ENCODE measurements at places on chromosomes 5 and 9. TPM values are rescaled to one million over a fixed set of nuclear protein-coding genes. Genes with fewer than 3 reads are reported as not detected.
A peak's percentile ranks its signal among the peaks of the same experiment; 100 is the strongest.

- peaks cover 28% of the 10 kb centered on the region for H3K4me1 ChIP-seq
- DNase-seq: no peak
- no peaks in the 10 kb centered on the region for H3K27me3 ChIP-seq
- H3K36me3 ChIP-seq: peaks cover 55% of the 10 kb centered on the region
- H3K4me3 ChIP-seq: no peak overlapping the region
Measured at GRCh38 chr9:129850821-129851550, 15.7 kb downstream of the USP20 start.

GRCh38 chr5:172868924-172869591 is 35.0 kb downstream of the ERGIC1 start:
- peaks cover 13% of the 10 kb centered on the region for H3K4me1 ChIP-seq
- DNase-seq: no peak
- no peaks in the 10 kb centered on the region for H3K27me3 ChIP-seq

DNA sequence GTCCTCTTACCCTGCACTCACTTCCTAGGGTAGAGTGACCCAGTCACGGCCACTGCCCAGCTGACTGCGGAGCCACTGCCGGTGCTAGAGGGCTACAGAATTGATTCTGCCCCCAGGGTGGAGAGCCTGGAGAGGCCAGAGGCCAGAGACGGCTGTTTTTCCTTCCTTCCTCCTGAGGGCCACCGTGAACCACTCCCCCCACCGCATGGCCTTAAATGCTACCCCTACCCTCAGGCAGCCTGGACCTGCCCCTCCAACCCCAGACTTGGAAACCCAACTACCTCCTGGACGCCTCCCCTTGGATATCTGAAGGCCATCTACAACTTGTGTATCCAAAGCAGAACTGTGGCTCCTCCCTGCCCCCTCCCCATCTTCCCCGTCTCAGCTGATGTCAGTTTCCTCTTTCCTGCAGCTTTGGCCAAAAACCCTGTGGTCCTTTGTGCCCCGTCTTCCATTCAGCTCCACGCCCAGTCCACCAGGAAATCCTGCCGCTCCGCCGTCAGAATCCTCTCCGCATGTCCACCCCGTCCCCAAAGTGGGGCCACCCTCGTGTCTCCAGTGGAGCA is 16.3 kb downstream of the SH2D3C start:
- H3K4me3 ChIP-seq: no peak overlapping the region
- no peaks in the 10 kb centered on the region for H3K27me3 ChIP-seq
- DNase-seq: no peak
- H3K36me3 ChIP-seq: peaks cover 57% of the 10 kb centered on the region
- H3K4me1 ChIP-seq: peaks cover 28% of the 10 kb centered on the region

DNA sequence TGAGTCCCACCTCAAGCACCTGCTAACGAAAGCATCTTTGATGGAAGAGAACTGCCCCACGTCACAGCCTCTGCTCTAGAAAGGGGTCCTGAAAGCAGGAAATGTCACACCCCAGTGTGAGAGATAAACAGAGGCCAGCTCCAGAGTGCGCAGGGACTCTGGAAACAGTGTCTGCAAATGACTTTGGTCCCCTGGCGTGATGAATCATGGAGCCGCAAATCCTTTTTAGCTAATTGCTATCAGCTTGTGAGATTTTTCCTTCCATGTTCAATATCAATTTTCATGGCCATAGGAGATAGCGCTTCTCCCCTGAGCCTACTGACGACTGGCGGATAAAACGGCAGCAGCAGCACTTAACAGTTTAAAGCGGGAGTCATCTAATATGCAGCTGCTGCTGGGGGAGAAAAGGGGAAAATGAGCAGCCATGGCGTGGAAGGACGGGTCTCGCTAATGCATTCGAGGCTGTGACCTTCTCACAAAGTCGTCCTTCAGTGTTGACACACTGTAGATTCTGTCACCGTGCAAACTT is 209.6 kb upstream of the IRX1 start:
- no peaks in the 10 kb centered on the region for H3K27me3 ChIP-seq
- H3K4me1 ChIP-seq: no peaks in the 10 kb centered on the region
- DNase-seq: no peak

- H3K4me1 ChIP-seq: peaks cover 16% of the 10 kb centered on the region
- no peaks in the 10 kb centered on the region for H3K36me3 ChIP-seq
- DNase-seq: no peak
- H3K27me3 ChIP-seq: peaks cover 16% of the 10 kb centered on the region
Measured at GRCh38 chr5:32506201-32506661, 61.7 kb upstream of the ZFR start.

- H3K36me3 ChIP-seq: no peaks in the 10 kb centered on the region
- H3K27me3 ChIP-seq: peaks cover 20% of the 10 kb centered on the region
- no peak overlapping the region for H3K27ac ChIP-seq
- H3K4me3 ChIP-seq: no peak overlapping the region
Measured at GRCh38 chr5:168269937-168270330, 21.5 kb upstream of the WWC1 start.

GRCh38 chr9:3672399-3672798 is 146.6 kb upstream of the RFX3 start:
- peaks cover 6% of the 10 kb centered on the region for H3K4me1 ChIP-seq
- H3K4me3 ChIP-seq: no peak overlapping the region
- no peak for DNase-seq
- no peak overlapping the region for H3K27ac ChIP-seq
- H3K36me3 ChIP-seq: peaks cover 9% of the 10 kb centered on the region

DNA sequence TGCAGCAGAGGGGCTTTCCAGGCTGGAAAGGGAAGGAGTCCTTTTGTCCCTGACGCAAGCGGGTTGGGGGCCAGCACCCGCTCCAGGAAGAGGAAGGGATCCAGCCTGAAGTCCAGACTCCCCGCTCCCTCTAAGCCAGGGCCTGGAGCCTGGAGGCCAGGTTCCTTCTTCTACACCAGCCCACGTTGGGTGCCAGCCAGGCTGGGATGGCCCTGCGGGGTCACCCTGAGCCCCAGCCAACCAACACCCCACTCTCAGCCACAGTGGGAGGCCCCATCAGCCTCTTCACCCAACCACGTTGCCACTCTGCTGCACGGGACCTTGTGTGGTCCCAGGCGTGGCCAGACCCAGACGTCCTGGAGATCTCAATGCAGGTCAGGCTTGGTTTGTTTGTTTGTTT is 970 bp upstream of the FUT7 start:
- DNase-seq: no peak
- no peaks in the 10 kb centered on the region for H3K27me3 ChIP-seq
- H3K4me3 ChIP-seq: no peak overlapping the region
- H3K36me3 ChIP-seq: no peaks in the 10 kb centered on the region
- peaks cover 36% of the 10 kb centered on the region for H3K4me1 ChIP-seq

GRCh38 chr5:40378396-40379177 is 301.1 kb upstream of the PTGER4 start:
- peaks cover 42% of the 10 kb centered on the region for H3K36me3 ChIP-seq
- H3K4me3 ChIP-seq: no peak overlapping the region
- DNase-seq: no peak
- H3K27ac ChIP-seq: peak overlapping the region; percentile 75
- H3K27me3 ChIP-seq: no peaks in the 10 kb centered on the region

GRCh38 chr5:87268126-87268969 is 665 bp downstream of the RASA1 start:
- H3K27ac ChIP-seq: peak overlapping the region; percentile 90
- peak; percentile 70 for DNase-seq
- peaks cover 1% of the 10 kb centered on the region for H3K27me3 ChIP-seq
- H3K36me3 ChIP-seq: peaks cover 16% of the 10 kb centered on the region

- H3K4me3 ChIP-seq: no peak overlapping the region
- no peak for DNase-seq
- H3K4me1 ChIP-seq: no peaks in the 10 kb centered on the region
- H3K27ac ChIP-seq: no peak overlapping the region
Measured at GRCh38 chr5:765948-766631, 18.4 kb downstream of the ZDHHC11B start.

DNA sequence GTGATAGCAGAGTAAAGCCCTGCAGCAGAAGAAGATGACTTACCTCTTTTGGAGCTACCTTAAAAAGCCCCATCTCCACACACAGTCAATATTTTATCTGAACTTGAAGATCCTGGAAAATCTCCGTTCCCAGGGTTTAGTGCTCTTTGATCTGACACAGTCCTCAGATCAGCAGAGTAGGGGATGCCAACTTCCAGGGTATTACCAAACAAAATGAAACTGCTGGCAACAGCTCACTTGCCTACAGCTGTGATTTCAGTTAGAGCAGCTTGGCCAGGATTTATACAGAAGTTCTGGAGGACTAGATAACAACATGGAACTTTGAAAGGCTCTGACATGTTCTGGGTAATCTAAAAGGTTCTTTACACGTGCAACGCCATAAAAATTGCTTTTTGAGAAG is 1537.8 kb upstream of the ACO1 start:
- H3K27me3 ChIP-seq: no peaks in the 10 kb centered on the region
- no peak overlapping the region for H3K4me3 ChIP-seq
- H3K36me3 ChIP-seq: no peaks in the 10 kb centered on the region
- no peak overlapping the region for H3K27ac ChIP-seq

DNA sequence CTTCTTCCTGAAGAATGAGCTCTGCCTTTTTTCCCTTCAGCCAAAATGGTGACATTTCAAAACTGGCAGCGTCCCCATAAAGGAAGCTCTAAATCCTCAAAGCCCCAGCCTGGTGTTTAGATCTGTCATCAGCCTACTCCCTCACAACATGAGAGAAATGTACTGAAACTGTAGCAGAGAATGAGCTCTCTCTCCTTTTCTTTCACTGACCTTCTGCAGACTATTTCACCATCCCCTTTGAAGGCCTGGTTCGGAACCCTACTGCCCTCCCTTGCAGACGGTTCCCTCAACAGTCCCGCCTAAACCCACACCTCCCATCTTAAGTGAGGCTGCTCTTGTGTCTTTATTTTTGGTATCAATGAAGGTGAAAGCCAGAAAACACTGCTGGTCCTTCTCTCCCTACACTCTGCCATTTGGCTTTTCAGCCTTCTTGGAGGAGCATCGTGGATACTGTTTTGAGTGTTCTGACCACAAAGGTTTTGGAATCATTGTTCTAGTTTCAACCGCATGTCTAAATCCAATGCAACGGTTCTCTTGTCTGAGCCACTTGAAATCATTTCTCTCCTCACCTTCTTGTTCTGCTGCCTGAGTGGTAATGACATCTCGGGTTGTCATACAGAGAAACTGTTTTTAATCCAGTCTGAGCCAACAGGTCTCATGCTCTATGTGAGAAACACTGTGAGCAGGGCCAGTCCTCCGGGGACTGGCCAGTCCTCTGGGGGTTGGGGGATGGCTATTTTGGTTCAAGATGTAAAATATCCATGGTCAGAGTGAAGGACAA is 39.0 kb downstream of the ITK start:
- H3K27me3 ChIP-seq: no peaks in the 10 kb centered on the region
- peaks cover 96% of the 10 kb centered on the region for H3K36me3 ChIP-seq
- H3K27ac ChIP-seq: peak overlapping the region; percentile 94
- no peak for DNase-seq

DNA sequence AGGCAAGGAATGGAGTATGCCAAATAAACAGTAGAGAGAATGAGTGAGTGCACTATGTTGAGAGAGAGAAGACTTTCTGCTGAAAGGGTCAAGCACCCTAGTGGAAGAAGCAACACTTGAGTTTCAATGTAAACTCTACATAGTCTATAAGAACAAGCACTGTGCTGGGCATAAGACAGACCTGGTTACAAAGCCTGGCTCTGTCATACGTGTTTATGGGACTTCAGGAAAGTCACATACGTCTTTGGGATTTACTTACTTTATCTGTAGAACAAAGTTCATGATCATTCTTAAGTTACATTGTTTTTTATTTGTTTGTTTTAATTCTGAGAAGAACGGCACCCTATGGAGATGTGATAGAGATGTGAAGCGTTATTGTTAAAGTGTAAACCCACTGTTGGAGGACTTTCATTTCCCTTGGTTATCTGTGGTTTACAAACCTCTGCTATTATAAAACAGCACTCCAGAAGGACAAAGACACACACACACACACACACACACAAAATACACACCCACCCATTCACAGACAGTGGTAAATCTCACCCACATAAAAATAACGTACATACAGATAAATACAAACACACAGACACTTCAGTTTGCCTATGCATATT is 70.7 kb upstream of the TRIM32 start:
- no peak overlapping the region for H3K27ac ChIP-seq
- no peaks in the 10 kb centered on the region for H3K4me1 ChIP-seq
- DNase-seq: no peak
- H3K36me3 ChIP-seq: peaks cover 8% of the 10 kb centered on the region

DNA sequence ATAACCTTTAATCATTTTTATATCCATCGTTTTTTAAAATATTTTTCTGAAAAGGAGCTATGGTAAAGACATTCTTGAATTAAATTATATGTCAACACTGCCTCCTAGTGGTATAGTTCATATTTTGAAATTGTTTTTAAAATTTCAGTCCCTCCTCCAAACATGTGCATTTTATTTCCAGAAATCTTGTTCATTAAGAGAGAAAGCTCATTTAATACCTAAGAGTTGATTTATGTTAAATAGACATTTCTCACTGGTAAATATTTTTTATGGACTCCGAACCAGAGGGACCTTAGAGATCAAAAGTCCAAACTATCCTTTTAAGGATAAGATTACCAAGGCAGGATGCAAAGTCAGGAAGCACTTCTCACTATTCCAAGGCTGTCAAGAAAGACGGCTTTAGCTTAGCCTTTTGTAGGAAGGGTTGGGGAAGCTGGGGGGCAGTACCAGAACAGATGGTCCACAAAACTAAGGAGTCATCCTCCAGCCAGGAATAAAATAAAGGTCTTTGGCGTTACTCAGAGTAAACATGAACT is 21.6 kb downstream of the BHMT start:
- peaks cover 3% of the 10 kb centered on the region for H3K27me3 ChIP-seq
- H3K4me1 ChIP-seq: peaks cover 8% of the 10 kb centered on the region
- H3K4me3 ChIP-seq: peak overlapping the region; percentile 28
- H3K27ac ChIP-seq: no peak overlapping the region
- no peaks in the 10 kb centered on the region for H3K36me3 ChIP-seq

DNA sequence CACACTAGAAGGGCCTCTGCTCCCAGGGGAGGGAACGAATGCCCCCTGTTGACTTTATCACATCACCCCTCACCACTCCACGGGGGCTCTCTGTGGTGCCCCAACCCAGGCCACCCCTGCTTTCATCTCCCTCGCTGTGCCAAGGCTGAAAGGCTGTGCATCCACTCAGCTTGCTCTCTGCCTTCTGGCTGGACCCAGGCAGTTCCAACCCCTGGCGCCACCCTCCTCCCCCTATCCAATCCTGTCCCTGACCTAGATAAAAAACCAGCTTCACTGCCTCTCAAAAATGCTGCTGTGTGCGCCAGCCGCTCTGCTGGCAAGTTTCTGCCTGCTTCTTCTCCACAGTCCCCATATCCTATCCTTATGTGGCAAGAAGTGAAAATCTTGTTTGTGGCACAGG is 22.4 kb upstream of the CORO2A start:
- no peak for DNase-seq
- H3K27me3 ChIP-seq: no peaks in the 10 kb centered on the region
- no peaks in the 10 kb centered on the region for H3K36me3 ChIP-seq
- H3K4me1 ChIP-seq: no peaks in the 10 kb centered on the region
- H3K27ac ChIP-seq: no peak overlapping the region
- H3K4me3 ChIP-seq: no peak overlapping the region

GRCh38 chr5:125043781-125044391 is 297.4 kb upstream of the ZNF608 start:
- no peak overlapping the region for H3K27ac ChIP-seq
- H3K4me3 ChIP-seq: no peak overlapping the region
- H3K36me3 ChIP-seq: no peaks in the 10 kb centered on the region

OR2V2 gene
- not detected for total RNA-seq

PTBP3 gene
- total RNA-seq: 108 TPM

TRPM6 gene
- 0.05 TPM for total RNA-seq

PCDHGA10 gene
- total RNA-seq: 0.34 TPM

ZNF608 gene
- total RNA-seq: not detected

C1QTNF3 gene
- 1.7 TPM for total RNA-seq

C9orf153 gene
- total RNA-seq: 0.41 TPM

PCDHGC4 gene
- total RNA-seq: not detected

ELAVL2 gene
- not detected for total RNA-seq

Data from activated T-helper 2 cell treated with anti-CD3 and anti-CD28 coated beads, Interferon-gamma antibody, Interleukin-2, Interleukin-4, amounts not matched to agents 10 μg/mL and 5 μg/mL and 100 μg/mL, durations not matched to agents 14 hours and 24 hours and 36 hours (primary cell).